Stimulated activated CD8-positive, alpha-beta memory T cell treated with anti-CD3 and anti-CD28 coated beads, Interleukin-4, amount 100 ng/mL, for 4 hours (primary cell): ENCODE measurements at places on chromosomes 16 and 17.

GRCh38 chr17:72463287-72464102, 342.7 kb downstream of the SOX9 start:
- no peak for DNase-seq

DNA sequence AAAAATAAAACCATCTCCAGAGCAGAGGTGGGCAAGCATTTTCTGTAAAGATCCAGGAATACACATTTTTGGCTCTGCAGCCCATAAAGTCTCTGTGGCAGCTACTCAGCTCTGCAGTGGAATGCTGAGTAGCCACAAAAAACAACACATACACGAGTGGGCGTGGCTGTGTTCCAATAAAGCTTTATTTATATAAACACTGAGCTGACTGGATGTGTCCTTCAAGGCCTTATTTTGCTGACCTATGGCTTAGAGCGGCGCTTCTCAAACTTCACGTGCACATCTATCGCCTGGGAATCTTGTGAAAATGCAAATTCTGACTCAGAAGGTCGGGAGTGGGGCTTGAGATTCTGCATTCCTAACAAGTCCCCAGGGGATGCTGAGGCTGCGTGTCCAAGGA, 39.7 kb downstream of the XYLT1 start:
- no peak for DNase-seq

- no peak for DNase-seq
Observed at GRCh38 chr16:48123104-48123788, 32.5 kb downstream of the ABCC12 start.

GRCh38 chr17:80822700-80823410, 168.8 kb upstream of the CHMP6 start:
- no peak for DNase-seq

GRCh38 chr16:86222965-86223551, 287.3 kb upstream of the FOXF1 start:
- DNase-seq: no peak

GRCh38 chr17:48132385-48132784, 24.8 kb downstream of the SNX11 start:
- no peak for DNase-seq

- DNase-seq: no peak
Observed at GRCh38 chr17:15236281-15237105, 28.6 kb downstream of the PMP22 start.
